ENCODE measurements at places on chromosomes 5 and 9.

- DNase-seq = peak; percentile 52
Measured at GRCh38 chr5:73186976-73187375, 14.0 kb downstream of the TMEM174 start.

DNA sequence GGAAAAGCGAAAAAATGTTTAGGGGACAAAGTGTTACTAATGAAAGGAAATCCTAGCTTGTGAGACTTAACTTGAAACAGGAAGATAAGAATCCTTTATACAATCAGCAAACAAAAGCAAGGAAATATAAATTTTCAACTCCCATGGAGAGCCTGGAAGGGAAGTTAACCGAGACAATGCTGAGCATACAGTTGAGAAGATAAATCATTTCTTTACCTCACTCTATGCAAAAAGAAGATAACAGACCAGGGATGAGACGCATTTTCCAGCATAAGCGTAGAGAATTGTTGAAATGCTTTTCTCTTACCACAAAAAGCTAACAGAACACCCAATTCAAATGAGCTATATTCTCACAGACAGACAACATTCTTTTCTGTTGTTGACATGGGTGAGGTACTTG is 309.6 kb downstream of the CWC27 start:
- peak; percentile 71 for DNase-seq

DNA sequence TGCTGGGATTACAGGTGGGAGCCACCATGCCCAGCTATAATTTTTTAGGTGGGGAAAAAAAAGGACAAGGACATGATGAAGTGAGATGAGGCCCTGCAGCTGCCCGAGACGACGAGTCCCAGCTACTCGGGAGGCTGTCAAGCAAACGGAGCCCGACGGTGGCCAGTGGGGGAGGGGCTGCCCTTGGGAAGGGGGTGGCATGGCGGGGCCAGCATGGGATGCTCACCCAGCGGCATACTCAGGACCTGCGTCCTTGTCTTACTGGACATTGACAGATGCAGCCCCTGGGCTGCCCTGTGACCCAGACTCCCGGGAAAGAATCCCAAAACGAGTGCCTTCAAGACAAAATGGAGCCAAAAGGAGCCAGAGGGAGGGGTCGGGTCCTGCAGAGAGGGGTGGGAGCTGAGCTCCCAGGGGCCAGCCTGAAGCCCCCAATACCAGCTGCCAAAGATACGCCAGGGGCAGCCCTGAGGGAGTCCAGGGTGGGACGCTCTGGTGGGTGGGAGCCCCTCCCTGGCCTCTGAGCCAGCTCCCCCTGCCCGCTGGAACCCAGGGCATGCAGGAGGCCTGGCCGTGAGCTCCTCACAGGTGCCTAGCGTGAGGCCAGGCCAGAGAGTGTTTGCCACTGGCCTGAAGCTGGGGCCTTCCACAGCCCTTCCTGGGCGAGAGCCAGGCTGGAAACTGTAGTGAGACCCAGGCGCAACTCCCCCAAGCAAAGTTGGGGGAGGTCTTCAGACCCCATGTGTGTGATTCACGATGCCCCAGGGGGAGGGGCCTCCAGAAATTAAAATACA is 15.7 kb downstream of the CCDC187 start:
- no peak for DNase-seq

- DNase-seq = no peak
Measured at GRCh38 chr9:99235069-99235468, 13.0 kb downstream of the SEC61B start.

GRCh38 chr9:79574781-79575180 is 3.0 kb downstream of the TLE4 start:
- peak; percentile 49 for DNase-seq

GRCh38 chr5:72206160-72206559 is 98.9 kb downstream of the MAP1B start:
- DNase-seq = no peak

DNA sequence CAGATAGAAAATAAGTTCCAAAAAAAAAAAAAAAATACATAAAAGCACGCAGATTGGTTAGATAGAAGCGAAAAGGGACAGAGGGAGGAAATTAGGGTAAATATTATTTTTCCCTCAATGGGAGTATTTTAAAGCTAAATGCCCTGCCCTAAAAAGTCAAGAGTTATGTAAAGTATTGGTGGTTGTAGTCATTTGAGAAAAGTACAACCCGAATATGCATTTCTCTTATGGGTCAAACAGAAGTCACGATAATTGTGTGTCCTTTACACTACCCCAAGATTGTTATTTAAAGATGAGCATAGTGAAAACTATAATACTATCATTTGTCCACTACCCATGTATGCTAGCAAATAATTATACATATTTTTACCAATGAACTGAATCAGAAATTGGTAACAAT is 368.7 kb downstream of the NDUFS4 start:
- DNase-seq = no peak

DNA sequence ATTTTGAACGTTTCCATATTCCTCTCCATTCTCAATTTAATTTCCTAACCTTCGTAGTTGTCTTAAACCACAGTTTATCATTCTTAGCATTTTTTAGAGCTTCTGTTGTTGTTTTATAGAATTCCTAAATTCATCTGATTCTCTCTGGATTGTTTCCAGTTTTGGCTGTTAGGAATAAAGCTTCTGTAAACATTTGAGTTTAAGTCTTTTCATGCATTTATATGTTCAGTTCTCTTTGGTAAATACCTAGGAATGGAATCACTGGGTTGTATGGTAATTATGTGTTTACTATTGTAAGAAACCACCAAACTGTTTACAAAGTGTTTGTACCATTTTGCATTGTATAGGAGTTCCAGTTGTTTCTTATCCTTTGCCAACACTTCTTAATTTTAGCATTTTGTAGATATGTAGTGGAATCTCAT is 29.7 kb downstream of the GPR21 start:
- peak; percentile 93 for DNase-seq

- DNase-seq = no peak
Measured at GRCh38 chr5:1483064-1483463, 37.8 kb upstream of the SLC6A3 start.

GRCh38 chr9:114487607-114488300 is 17.5 kb downstream of the WHRN start:
- DNase-seq = peak; percentile 75

DNA sequence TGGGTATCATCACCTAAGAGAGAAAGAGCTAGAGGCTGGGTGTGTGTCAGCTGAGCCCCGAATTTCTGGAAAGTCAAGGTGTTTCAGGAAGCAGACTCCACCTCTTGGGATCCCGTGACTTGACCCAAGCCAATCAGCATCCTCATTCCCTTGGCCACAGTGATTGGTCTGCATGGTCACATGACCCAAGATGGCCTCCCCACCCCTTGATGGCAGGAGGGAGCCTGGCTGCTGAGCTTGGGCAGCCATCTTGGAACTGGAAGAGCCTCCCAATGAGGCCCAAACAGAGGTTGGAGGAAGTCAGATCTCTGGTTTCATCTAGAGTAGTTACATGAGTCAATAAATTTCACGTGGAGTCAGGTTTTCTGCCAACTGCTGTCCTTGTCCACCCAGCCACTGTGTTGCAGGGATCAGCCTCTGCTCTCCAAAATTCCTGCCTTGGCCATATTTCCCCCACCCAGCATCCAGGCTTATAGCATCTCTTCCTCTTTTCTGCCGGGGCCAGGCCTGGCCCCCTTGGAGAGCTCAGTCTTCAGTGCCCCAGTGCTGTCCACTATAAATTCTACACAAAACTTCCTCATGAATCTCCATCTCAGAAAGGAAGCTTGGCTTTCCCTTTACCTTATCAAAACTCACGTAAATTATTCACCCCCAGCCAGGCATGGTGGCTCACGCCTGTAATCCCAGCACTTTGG is 17.2 kb upstream of the SUSD3 start:
- DNase-seq = no peak

- DNase-seq = no peak
Measured at GRCh38 chr5:14359069-14360043, 216.2 kb downstream of the TRIO start.

DNA sequence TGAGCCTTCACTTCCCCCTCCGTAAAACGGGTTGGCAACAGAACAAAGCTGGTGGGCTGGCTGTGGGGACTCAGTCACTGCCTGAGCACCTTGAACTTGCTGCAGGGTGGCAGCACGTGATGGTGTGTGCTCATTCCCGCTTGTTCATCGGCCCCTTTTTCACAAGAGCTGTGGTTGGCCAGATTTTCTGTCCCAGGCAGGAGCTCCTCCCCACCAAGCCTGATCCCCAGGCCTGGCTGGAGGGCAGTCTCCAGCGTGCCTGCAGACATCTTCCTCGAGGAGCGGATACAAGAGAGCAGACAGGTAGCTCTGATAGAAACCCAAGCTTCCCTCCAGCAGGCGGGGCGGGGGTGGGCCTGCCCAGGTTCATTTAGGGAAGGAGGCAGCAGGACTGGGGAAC is 61.9 kb upstream of the ORM1 start:
- DNase-seq = no peak

DNA sequence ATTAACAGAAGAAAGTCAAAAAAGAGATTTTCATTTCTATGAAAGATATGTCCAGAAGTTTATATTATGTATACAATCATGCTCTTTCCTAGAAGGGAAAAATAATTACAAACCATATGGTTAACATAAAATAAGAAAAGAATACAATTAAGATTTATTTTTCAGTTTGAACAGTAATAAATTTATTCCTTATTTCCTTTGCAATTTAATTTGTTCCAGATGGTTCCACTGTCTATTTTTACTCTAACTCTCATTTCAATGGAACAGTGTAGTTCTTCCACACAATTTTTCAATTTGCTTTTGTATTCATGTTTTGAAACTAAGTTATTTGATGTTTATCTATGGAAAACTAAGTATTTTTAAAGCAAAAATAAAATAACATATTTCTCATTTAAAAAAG is 1026.3 kb downstream of the TAF11L14 start:
- DNase-seq = no peak

DNA sequence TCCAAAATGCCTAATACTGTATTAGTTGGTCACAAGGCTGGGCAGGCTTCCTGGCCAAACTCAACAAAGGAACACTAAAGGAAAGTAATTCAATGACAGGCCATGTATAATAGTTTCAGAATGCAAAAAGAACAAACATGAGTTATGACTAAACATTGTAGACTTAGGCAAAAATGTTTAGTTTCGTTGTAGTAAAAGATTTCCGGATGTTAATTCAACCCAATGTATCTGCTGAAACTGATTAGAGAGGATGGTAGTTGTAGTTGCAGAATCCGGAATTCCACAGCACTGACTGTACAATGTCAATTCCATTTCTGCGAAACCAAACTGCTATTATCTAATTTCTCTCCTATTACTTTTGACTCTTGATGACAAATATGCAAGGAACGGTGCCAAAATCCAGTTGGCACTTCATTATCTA is 117.9 kb upstream of the FST start:
- DNase-seq = peak; percentile 99

DNA sequence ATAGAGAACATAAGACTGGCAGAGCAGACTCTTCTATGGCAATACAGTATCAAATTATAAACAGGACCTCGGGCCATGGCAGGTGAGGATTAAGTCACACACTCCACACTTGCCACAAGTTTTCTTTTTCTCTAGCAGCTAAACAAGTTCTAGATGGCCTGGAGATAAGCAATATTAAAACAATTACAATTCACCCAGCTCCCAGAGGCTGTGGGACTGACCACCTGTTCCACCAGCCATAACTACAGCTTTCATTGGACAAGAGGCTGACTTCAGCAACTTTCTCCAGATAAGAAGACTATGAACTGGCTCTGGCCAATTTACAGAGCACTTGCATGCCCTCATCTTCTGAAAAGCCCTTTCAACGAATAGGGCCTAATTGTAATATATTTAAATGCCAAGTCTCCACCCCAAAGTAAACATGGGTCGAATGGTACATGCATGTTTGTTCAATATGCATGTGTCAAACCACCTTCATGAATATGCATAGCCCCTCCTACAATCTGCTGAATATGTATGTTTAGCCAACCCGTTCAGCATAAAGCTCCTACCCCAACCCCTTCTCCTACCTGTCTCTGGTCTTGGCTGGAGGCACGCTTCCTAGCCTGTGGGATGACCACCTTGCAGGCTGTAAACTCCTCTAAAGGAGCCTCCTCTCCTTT is 6.1 kb upstream of the CFAP157 start:
- DNase-seq = no peak

DNA sequence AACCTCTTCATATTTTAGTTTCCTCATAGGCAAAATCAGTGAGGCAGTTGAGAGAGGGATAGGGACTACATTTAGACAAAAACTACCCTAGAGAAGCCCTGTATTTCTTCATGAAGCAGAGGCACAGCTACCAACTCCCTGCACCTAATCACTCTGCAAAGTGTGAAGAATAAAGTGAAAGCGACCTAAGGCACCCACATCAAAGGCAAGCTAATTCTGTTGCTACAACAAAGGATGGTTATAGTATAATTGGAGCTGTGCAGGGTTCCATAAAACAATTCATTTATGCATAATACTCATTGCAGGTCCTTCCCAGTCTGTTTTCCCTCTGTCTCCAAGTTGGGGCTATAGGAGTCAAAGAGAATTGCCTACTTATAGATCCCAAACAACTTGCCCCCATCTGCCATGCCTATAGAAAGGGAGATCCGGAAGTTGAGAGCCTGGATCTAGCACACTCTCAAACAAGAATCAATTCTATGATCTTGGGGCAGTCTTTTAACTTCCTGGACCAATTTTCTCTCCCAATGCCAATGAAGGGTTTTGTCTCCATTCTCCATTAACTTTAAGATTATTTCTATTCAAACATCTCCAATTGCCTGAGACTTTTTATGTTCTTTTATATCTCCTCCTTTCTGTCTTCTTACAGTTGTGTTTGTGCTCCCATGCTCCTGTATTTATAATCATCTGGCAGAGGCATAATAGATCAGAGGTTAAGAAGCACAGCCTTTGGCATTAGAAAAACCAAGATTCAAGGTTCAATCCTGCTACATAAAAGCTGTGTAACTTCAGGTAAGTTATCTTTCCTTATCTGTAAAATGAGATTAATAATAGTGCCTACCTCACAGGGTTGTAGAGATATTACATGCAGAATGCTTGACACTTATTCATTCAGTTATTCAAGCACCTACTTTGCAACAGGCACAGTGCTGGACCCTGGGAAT is 56.0 kb upstream of the PTGER4 start:
- no peak for DNase-seq

GRCh38 chr9:126955811-126956210 is 41.2 kb downstream of the RALGPS1 start:
- DNase-seq = no peak

GRCh38 chr9:123478160-123478559 is 122.2 kb downstream of the CRB2 start:
- DNase-seq = no peak

Measured in fibroblast of skin of scalp (primary cell).